ENCODE measurements at places on chromosomes 16 and 17. TPM values are rescaled to one million over a fixed set of nuclear protein-coding genes. Genes with fewer than 3 reads are reported as not detected.

Gene UNKL
- total RNA-seq, result 18.4 TPM

Gene KIF1C
- total RNA-seq, result 576 TPM

Gene ZSCAN10
- total RNA-seq, result not detected

Gene CRISPLD2
- total RNA-seq, result 33.1 TPM

- peak overlapping the region; percentile 64 for H3K4me3 ChIP-seq
- peaks cover 35% of the 10 kb centered on the region for H3K4me1 ChIP-seq
- H3K27me3 ChIP-seq, result peaks cover 24% of the 10 kb centered on the region
- DNase-seq, result peak; percentile 61
- H3K27ac ChIP-seq, result peak overlapping the region; percentile 2
- no peaks in the 10 kb centered on the region for H3K36me3 ChIP-seq
These were observed 1.2 kb downstream of the RTN4RL1 start for GRCh38 chr17:2023692-2024571.

GRCh38 chr16:73204359-73205152, 156.6 kb upstream of the ZFHX3 start:
- no peak for DNase-seq
- H3K4me1 ChIP-seq, result no peaks in the 10 kb centered on the region
- no peak overlapping the region for H3K27ac ChIP-seq
- no peaks in the 10 kb centered on the region for H3K36me3 ChIP-seq
- H3K27me3 ChIP-seq, result no peaks in the 10 kb centered on the region

DNA sequence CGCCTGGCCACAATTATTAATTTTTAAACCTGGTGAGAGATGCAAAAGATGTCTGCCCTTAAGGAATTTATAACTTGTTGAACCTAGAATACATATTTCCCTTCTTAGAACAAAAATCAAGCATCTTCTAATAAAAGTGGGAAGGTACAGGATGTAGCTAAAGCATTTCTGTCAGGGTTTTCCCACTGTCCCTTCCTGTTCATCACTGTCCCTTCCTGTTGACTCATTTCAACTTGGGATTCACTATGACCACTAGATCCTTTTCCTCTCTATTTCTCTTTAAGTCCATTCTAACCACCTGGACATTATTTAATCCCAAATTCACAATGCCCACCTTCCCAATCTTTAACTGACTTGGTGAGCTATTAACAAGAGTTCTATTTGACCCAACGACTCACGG, 33.9 kb upstream of the CDRT4 start:
- no peaks in the 10 kb centered on the region for H3K27me3 ChIP-seq
- peaks cover 23% of the 10 kb centered on the region for H3K4me1 ChIP-seq

DNA sequence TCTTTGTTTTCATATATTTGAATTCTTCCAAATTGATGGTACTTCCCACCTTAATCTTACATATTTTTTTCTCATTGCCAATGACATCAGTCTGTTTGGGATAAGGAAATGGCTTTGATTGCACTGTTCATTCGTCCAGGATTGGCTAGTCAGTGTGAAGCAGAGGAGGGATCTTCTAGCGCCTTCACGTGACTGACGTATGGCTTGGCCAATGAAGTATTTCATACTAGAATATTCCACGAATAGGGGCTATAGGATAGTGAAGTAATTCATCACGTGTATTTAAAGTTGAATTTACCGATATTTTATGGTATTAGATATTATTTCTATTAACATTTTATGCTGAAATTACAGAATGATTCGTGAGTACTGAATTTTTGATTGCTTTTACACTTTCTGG, 178.7 kb upstream of the ZFHX3 start:
- no peak overlapping the region for H3K27ac ChIP-seq
- H3K4me3 ChIP-seq, result no peak overlapping the region
- H3K36me3 ChIP-seq, result no peaks in the 10 kb centered on the region
- no peaks in the 10 kb centered on the region for H3K4me1 ChIP-seq
- DNase-seq, result no peak
- H3K27me3 ChIP-seq, result no peaks in the 10 kb centered on the region

DNA sequence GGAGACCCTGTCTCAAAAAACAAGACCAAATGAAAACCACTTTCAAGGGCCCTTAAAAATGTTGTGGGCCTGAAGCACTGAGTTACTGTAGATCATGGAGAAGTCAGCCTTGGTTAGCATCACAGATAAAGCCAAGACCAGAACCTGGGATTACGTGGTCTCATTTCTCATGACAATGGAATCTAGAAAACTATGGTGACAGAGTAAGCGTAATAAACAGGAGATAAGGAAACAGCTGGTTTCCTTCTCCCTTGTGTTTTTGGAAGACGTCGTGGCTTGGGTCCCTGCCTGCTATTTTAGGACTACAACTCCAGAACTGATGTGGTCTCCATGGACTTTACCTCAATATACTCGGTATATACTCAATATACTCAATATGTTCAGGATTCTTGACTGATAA, 180.7 kb upstream of the ZFHX3 start:
- DNase-seq, result peak; percentile 31
- no peak overlapping the region for H3K27ac ChIP-seq
- H3K36me3 ChIP-seq, result no peaks in the 10 kb centered on the region
- no peak overlapping the region for H3K4me3 ChIP-seq
- peaks cover 1% of the 10 kb centered on the region for H3K4me1 ChIP-seq

DNA sequence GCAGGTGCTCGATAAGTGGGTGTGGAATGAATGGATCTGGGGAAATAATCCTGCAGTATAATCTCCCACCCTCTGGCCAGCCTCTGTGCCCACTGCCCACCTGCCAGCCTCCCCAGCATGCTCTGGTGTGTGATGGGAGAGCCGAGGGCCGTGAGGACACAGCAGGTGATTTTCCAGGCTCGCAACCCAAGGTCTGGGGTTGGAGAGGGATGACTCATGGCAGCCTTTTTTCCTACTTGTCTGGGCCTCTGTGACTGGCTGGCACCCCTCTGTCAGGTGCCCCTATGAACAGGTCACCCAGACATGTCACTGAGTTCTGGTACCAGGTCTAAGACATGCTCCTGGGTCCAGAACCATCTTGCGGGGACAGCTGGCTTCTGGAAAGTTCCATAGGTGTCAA, 385.7 kb upstream of the TNRC6C start:
- no peaks in the 10 kb centered on the region for H3K27me3 ChIP-seq
- H3K4me3 ChIP-seq, result no peak overlapping the region
- no peak for DNase-seq
- no peaks in the 10 kb centered on the region for H3K36me3 ChIP-seq
- no peak overlapping the region for H3K27ac ChIP-seq

GRCh38 chr17:38598536-38598935, 7.2 kb downstream of the SRCIN1 start:
- H3K27me3 ChIP-seq, result peaks cover 100% of the 10 kb centered on the region
- DNase-seq, result no peak
- no peak overlapping the region for H3K27ac ChIP-seq
- H3K4me1 ChIP-seq, result peaks cover 6% of the 10 kb centered on the region
- H3K4me3 ChIP-seq, result no peak overlapping the region

DNA sequence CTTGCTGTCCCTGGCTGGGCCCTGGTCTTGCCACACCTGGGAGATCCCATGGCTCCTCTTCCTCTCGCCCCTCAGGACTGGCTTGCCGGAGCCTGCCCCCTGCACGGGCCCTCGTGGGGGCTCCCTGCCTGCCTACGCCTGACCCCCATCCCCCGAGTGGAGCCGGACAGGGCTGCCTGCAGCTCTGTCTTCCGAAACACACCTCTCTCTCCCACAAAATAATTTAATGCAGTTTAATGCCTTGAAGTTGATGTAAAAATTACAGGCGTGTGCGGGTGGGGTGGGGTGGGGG, 22.4 kb upstream of the SLC38A10 start:
- H3K36me3 ChIP-seq, result no peaks in the 10 kb centered on the region
- H3K27ac ChIP-seq, result no peak overlapping the region
- no peaks in the 10 kb centered on the region for H3K27me3 ChIP-seq
- no peak overlapping the region for H3K4me3 ChIP-seq
- no peaks in the 10 kb centered on the region for H3K4me1 ChIP-seq

DNA sequence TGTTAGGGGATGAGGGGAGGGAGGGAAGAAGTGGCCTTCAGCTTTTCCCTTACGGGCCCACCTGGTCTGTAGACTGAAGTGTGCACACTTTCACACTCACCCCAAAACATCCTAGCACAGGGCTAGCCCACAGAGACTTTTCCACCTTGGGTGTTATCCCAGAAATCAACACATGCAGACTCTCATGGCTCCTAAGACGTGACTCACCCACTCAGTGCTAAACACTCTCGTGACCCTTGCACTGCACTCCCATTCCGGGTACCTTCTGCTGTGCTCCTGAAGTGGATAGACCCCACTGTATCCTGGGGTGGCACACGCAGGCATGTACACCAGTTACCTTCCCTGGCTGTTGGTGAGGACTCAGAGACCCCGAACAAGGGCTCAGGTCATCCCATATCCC, 23.0 kb upstream of the ABCC3 start:
- H3K36me3 ChIP-seq, result no peaks in the 10 kb centered on the region
- no peak overlapping the region for H3K4me3 ChIP-seq
- H3K27ac ChIP-seq, result no peak overlapping the region
- H3K27me3 ChIP-seq, result peaks cover 13% of the 10 kb centered on the region
